Thymus (tissue), 14 donors: ENCODE measurements at places on chromosomes 7 and 10. TPM values are rescaled to one million over a fixed set of nuclear protein-coding genes. Genes with fewer than 3 reads are reported as not detected.

DNA sequence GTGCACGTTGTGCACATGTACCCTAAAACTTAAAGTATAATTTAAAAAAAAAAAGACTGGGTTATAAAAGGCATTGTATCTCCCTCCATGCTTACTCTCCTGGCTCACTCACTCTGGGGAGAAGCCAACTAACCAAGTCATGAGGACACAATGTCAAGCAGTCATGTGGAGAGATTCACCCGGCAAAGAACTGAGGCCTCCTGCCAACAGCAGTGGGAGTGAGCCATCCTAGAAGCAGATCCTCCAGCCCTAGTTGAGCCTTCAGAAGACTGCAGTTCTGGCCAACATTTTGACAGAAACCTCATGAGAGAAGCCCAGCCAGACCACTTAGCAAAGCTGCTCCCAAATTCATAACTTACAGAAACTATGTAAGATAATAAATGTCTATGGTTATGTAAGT is 521.7 kb upstream of the FZD8 start:
- no peaks in the 10 kb centered on the region for H3K4me1 ChIP-seq
- H3K27ac ChIP-seq = no peak overlapping the region
- H3K4me3 ChIP-seq = no peak overlapping the region
- H3K36me3 ChIP-seq = no peaks in the 10 kb centered on the region

- H3K4me3 ChIP-seq = no peak overlapping the region
- H3K36me3 ChIP-seq = no peaks in the 10 kb centered on the region
- no peaks in the 10 kb centered on the region for H3K4me1 ChIP-seq
- no peak for DNase-seq
- H3K27ac ChIP-seq = no peak overlapping the region
- no peaks in the 10 kb centered on the region for H3K27me3 ChIP-seq
Observed at GRCh38 chr7:28808796-28809533, 149.2 kb downstream of the TRIL start.

DNA sequence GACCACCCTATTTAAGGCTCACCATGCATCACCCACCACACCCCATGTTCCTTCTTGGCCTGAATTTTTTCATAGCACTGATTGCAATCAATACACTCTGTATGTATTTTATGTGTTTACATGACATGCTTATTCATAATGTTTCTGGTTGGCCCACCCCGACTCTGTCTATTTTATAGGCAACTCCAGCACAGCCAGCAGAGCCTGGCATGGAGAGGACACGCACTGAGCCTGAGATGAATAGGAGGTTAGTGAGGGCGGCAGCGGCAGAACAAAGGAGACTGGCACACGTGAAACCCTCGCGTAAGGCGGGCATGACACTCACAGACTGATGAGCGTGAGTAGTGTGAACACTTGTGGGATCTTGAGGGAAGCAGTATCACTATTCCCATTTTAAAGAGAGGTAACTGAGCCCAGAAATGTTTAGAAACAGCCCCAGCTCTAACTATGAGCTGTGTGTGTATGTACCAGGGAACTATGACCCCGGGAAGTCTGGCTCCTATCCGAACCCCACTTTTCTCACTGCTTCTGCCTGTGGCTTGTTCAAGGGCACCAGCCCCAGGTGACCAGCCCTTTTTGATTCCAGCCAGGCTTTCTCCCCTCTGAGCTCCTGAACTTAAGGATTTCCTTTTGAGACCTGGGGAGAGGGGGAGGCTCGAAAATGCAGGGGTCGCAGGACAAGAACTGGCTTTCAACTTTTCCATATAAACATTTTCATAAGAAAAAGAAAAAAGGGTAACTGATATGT is 113.3 kb downstream of the ARHGAP22 start:
- no peak for DNase-seq
- no peak overlapping the region for H3K4me3 ChIP-seq
- peaks cover 25% of the 10 kb centered on the region for H3K4me1 ChIP-seq
- no peak overlapping the region for H3K27ac ChIP-seq
- no peaks in the 10 kb centered on the region for H3K36me3 ChIP-seq

DNA sequence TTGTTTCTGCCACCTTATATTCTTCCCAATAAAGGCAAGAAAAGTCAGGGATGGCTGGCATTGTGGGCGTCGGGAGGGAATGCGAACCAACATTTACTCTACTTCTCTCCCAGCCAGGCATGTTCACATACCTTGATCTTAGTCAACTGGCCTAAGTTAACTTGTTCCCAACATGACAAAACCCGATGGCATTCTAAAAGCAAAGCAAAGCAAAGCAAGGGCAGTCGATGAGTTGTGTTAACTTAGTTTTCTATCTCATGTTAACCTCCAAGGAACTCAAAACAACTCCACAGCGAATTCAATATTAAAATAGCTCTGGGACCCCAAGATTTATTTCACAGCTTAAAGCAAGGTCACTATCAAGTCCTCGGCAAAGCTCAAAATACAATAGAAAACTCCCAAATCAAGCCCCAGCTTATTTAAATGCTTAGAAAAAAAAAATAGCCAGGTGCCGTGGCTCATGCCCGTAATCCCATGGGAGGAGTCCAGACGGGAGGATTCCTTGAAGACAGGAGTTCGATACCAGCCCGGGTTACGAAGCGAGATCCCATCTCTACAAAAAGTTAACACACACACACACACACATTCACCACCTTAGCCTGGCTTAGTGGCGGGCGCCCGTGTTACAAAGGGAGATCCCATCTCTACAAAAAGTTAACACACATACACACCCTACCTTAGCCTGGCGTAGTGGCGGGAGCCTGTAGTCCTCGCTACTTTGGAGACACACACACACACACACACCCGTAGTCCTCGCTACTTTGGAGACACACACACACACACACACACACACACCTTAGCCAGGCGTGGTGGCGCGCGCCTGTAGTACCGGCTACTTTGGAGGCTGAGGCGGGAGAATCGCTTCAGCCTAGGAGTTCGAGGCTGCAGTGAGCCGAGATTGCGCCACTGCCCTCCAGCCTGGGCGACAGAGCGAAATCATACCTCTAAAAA is 901 bp upstream of the CCNY start:
- no peaks in the 10 kb centered on the region for H3K27me3 ChIP-seq
- peaks cover 13% of the 10 kb centered on the region for H3K4me1 ChIP-seq
- no peak overlapping the region for H3K27ac ChIP-seq
- peak; percentile 8 for DNase-seq

HKDC1 gene
- 15.3 TPM for total RNA-seq
